ENCODE measurements at places on chromosomes 11 and 22.
A peak's percentile ranks its signal among the peaks of the same experiment; 100 is the strongest.

DNA sequence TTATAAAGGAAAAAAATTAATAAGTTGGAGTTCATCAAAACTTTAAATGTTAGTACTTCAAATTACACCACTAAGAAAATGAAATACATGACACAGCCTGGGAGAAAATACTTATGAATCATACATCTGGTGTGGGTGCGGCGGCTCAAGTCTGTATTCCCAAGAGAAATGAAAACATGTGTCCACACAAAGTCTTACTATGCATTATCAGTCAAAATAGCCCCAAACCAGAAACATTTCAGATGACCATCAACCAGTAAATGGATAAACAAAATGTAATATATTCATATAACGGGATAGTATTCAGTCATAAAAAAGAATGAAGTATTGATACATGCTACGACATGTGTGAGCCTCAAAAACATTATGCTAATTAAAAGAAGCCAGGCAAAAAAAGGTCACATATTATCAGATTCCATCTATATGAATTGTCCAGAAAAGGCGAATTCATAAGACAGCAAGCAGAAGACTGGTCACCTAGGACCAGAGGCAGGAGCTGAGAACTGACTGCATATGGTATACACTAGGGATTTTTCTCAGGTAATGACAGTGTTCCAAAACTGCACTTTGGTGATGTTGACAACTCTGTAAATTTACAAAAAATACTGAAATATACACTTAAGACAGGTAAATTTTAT is 5.3 kb upstream of the AKIP1 start:
- no peak for DNase-seq

DNA sequence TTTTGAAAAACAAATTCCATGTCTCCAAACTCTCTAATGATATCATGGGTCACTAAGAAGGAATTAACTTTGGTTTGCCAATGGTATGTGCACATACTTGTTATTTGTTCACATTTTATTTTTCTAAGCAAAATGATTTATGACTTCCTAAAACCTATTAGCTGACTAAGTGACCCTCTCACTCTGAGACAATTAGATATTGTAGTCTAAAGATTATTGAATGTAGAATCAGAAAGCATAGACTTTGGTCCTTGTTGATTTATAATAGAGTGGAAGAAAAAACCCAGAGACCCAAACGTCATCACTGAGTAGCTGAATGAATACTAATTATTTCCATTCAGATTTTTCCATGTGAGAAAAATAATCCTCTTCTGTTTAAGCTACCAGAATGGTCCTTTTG is 243.5 kb upstream of the ANO3 start:
- no peak for DNase-seq

- DNase-seq, result no peak
Observed at GRCh38 chr11:110217223-110217877, 79.1 kb downstream of the RDX start.

DNA sequence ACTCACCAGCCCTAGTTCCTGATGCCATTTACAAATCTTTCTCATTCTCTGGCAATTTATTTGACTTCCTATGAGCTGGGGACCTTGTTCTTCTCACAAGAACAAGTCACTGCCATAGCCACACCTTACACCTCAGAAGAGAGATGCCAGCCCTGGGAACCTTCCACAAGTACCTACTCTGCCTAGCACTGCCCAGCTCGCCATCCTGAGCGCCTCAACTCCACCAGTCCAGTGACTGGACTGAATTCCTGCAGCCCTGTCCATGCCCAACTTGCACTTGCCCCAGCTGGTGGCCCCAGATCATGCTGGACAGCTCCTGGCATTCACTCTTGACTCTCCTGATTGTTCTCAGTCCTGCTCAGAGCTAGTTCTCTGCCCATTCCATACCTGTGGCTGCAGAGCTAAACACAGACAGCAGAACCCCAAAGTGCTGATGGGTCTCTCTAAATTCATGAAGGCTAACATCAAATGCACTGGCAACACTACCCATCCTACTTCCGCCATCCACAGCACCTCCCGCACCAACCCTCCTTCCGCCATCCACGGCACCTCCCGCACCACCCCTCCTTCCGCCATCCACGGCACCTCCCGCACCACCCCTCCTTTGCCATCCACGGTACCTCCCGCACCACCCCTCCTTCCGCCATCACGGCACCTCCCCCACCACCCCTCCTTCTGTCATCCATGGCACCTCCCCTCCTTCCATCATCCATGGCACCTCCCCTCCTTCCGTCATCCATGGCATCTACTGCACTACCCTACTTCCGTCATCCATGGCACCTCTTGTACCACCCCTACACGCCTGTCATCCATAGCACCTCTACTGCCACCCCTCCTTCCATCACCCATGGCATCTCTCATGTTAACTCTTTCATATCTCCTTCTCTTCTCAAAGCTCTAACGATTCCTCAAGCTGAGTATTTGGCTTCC is 23.6 kb upstream of the SLC25A1 start:
- no peak for DNase-seq

DNA sequence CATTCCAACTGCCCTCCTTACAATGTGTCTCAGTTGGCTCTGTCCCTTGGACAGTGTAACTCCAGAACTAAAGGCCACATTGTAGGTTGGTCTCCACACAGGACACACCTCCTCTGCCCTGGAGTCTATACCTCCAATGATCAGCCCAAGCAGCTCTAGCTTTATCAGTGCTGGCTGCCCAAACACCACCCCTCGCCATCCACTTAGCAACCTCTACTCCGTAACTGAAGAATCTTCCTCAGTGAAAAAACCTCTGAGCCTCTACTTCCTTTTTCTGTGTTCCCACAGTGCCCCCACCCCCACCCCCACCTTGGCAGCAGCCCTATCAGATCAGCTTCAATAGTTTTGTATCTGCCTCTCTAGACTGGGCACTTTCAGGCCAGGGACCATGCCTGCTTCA is 33.4 kb downstream of the SERPINH1 start:
- DNase-seq, result no peak

DNA sequence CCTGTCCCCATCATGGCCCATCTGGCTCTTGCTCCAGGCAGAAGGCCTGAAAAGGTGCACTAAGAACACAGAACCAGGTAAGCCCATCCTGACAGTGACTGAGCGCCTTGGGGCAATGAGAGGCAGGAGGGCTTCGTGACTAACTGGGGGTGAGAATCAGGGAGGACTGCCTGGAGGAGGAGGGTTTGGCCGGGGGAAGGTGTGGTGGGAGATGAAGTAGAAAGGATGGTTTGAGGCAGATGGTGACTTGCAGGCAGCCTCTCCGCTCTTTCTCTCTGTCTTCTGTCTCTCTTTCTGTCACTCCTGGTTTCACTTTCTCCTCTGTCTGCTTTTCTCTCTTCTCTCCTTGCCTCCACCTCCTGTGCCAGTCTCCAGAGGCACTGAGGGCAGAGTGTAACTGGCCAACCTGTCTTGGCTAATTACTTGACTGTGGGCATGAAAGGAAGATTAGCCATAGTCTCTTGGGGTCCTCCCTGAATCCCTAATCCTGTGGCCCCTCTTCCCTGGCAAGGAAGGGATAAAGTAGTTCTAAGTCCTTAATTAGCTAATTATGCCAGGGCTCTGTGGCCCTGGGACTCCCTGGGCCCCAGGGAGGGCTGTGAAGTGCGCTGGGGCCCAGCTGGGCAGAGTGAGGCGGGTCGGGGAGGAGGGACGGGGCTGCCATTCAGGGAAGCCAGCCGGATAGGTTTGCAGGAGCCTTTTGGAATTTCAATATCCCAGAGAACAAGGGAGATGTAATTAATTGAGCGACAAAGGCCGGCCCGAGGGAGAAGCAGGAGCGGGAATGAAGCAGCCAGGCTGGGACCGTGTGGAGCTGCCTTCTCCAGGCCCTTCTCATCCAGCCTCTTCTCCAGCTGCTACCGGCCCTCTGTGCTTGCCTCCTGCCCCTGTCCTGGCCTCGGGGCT is 61.1 kb downstream of the CACNA1I start:
- no peak for DNase-seq

GRCh38 chr22:32636884-32637283 is 162.3 kb downstream of the FBXO7 start:
- DNase-seq, result no peak

DNA sequence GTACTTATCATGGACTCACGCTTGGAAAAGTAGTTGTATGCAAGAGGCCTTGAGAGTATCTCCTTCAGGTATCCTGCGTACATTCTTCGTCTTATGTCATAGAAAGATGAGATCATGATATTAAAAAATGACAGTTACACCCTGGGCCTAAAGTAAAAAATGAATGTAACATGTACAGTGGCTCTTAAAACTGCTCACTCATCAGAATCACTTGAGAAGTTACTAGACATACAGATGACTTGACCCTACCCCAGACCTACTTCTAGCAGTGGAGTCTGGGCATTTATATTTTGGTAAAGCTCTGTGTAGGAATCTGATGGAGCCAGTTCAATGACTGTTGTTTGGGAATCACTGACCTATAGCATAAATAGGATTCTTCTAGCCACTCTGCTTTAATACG is 54.5 kb downstream of the PPME1 start:
- no peak for DNase-seq

- peak; percentile 53 for DNase-seq
Observed at GRCh38 chr11:65919573-65920371, 546 bp downstream of the DRAP1 start.

DNA sequence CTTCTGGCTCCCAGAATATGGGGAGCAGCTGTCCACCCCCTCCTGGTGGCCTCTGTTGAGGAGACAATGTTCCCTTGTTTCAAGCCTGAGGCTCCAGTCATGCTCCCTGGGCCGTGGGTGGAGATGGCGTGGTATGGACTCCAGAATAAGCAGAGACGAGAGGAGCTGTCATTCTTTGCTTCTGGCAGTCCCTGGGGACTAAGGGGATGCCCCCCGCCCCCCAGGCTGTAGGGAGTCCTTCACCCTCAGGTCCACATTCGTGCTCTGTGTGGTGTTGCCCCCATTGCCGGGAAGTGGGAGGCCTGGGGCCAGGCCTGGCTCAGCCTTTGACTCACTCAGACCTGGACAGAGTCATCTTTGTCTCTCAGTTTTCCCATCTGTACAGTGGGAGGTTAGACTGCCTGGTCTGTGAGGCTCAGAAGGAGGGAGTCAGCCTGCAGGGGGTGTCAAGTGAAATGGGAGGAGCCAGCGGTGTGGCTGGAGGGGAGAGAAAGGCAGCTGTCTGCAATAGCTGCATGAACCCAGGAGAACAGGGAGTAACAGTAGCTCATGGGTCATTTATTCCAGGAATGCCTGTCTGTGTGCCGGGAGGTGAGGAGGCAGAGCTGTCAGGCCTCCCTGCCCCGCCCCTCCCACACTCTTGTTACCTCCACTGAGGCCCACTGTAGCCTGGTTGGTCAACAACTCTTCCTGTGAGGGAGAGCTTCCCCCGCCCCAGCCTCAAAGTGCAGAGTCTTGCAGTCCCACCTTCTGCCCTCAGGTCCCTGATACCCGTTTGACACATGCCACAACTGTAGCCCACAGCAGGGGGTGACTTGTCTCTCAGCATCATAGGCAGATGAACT is 6.3 kb downstream of the ARHGEF17 start:
- DNase-seq, result no peak

GRCh38 chr11:11998091-11998781 is 10.2 kb downstream of the DKK3 start:
- DNase-seq, result no peak

GRCh38 chr22:42291287-42291686 is 20.8 kb upstream of the TCF20 start:
- DNase-seq, result no peak

GRCh38 chr11:119318240-119319135 is 1.6 kb upstream of the MCAM start:
- DNase-seq, result no peak

DNA sequence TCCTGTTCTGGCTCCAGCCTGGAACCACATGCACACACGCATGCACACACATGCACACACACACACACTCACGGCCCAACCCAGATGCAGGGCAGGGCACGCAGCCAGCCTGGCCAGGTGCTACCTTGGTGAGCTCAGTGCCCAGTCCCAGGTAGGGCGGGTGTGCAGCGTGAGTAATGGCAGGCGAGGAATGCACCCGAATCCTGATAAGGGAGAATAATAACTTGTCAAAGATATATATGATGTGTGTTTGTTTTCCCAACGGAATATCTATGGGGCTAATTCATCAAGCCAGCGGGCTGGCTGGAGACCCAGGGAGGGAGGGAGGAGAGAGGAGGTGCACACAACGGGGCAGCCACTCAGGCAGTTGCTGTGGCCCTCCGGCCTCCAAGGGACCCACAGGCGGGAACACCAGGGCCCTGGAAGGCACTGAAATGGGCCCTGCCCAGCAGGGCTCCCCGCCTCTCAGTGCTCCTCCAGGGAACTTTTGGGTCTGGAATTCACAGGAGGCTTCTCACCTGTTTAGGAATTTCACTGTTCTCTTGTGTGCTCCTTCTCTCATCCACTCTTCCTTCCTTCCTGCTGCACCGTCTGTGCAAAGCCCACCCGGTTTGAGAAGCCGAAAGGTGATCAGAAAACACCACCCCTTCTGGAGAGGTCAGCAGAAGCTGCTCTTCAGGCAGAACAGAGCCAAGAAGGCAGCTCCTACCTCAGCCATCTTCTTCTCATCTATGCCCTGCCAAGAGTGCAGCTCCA is 79.0 kb downstream of the BUD13 start:
- no peak for DNase-seq

DNA sequence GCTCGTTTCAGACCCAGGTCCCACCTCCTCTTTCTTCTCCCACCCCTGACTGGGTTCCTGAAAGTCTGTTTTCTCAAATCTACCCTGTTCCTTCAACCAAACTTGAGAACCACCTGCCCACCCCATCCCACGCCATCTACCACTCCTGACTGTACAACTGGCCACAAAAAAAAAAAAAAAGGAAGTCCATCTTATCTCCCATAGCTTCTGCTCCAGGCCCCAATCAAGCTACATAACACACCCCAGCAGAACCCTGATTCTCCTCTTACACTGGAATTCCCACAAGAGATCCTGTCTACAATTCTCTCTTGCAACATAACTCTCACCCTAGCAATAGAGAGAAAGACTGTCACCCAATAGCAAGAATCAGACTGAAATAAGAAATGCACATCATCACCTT is 39.2 kb upstream of the CHST1 start:
- no peak for DNase-seq

DNA sequence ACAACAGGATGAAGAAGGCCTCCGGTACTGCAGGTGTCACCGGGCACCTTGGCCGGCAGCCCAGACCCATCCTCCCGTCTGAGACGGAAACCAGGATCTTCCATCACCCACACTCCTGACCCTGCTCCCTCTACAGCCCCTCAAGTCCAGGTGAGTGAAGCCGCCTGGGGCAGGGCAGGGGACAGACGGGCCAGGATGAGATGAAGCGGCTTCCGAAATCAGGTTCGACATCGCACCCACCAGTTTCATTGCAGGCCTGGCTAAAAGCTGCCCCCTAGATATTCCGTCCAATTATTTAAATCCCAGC is 639.1 kb downstream of the TBC1D22A start:
- no peak for DNase-seq

GRCh38 chr22:45994491-45995404 is 17.8 kb upstream of the WNT7B start:
- DNase-seq, result peak; percentile 90

GRCh38 chr22:20199906-20200305 is 49.1 kb upstream of the CCDC188 start:
- no peak for DNase-seq

DNA sequence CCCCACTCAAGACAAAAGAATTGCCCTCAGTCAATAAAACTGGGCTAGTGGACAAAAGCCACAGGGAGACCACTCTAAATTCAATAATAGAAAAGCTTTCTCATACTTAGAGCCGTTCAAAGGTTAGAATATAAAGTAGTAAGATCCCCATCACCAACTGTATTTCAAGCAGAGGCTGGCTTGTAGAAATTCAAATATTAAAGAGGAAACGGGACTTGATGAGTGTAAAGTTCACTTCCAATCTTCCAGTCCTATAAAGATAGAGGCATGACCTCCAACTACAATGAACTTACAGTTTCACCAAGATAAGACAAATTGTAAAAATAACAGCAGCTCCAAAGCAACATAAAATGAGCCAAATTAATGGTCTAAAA is 70.4 kb downstream of the CCDC34 start:
- DNase-seq, result no peak

Data from activated naive CD8-positive, alpha-beta T cell treated with anti-CD3 and anti-CD28 coated beads, Interleukin-2, amount 50 U/mL, for 24 hours (primary cell).